Stimulated activated naive CD8-positive, alpha-beta T cell treated with anti-CD3 and anti-CD28 coated beads, Interleukin-15, amount 100 ng/mL, for 72 hours (primary cell): ENCODE measurements at places on chromosomes 2 and 18.

GRCh38 chr2:220162320-220162719 lies 534.9 kb downstream of the SLC4A3 start:
- no peak for DNase-seq

GRCh38 chr2:140654565-140654964 lies 1476.3 kb downstream of the LRP1B start:
- no peak for DNase-seq

- no peak for DNase-seq
Measured at GRCh38 chr2:40430776-40431599, 20.9 kb downstream of the SLC8A1 start.

GRCh38 chr2:189873696-189874095 lies 89.4 kb downstream of the PMS1 start:
- DNase-seq, result no peak

DNA sequence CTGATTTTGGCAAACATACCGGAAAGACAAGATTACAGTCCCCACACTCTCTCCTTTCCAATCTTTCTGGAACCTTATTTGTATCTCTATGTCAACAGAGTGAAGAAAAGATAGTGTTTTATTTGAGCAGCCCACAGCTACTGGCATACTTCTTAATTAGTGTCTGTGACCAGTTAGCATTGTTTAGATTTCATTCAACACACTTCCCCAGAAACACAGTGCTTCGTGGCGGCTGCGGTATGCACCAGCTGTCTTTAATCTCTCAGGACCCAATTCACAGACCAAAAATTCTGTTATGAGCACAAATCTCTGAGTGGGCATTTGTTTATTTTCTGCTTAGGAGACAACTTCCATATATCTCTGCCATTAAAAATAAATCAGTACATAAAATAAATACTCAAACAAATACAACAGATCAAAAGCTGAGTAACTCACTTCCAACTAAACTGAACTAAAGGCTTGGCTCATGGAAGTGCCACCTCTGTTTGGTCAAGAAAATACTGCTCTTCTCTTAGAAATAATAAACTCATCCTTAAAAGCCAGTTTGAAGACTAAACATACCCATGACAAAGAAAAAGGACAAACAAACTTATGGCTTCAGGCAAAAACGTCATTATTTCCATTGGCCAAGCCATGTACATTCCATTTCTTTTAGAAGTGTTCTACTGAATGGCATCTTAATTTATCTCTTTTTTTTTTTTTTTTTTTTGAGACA lies 392.4 kb downstream of the TXNL1 start:
- no peak for DNase-seq
